Tibial nerve (tissue), 4 donors: ENCODE measurements at places on chromosomes 7 and 10.

DNA sequence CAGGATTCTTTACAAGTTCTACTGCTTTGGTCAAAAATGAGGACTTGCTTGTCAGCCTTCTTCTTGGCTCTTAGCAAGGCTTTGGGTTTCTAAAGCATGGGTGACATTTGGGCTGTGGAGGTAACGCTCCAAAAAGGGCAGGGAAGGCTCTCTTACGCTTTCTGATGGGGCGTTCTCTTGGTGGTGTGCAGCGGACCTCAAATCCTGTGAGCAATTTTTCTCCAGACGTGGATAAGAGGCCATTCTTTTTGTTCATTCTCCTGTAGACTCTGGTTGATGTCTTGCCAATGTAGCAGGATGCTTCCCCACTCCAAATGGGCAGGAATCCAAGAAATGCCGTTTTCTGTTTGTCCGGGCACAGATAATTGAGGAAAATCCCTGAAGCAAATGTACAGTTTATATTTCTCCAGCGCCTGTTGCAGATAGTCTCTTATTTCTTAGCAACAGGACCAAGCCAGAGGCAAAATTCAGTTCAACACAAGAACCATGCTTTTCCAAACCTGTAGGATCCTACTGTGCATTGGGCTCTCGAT, 138.4 kb upstream of the NFE2L3 start:
- DNase-seq: no peak

- no peak for DNase-seq
Observed at GRCh38 chr10:97140049-97140846, 45.5 kb downstream of the SLIT1 start.

- DNase-seq: no peak
Observed at GRCh38 chr10:1102416-1102815, 46.2 kb downstream of the WDR37 start.

GRCh38 chr7:27359181-27360125, 116.9 kb downstream of the EVX1 start:
- DNase-seq: no peak

- no peak for DNase-seq
Observed at GRCh38 chr7:15750727-15751126, 64.2 kb upstream of the MEOX2 start.

GRCh38 chr10:115871855-115872254, 401.2 kb downstream of the GFRA1 start:
- no peak for DNase-seq

GRCh38 chr7:55513868-55514267, 58.4 kb downstream of the VOPP1 start:
- no peak for DNase-seq

DNA sequence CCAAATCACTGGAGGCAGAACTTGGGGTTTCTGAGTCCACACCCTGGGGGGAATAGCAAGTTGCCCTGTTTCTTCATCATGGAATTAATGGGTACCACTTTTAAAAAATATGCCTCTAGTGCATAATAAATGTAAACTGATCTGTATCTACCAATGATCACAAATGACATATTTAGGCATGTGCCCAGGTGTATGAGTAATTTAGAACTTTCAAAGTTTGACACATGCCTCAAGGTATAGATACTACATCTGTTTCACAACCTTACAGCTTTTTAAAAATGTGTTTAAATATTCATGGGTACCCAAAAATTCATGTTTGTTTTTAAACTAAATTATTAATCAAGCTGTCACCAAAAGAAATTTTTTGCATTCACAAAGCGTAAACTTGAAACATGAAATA, 226.0 kb downstream of the KIAA1217 start:
- DNase-seq: no peak

- peak; percentile 90 for DNase-seq
Observed at GRCh38 chr10:102743588-102744373, at the start of gene WBP1L. WBP1L (plus strand) TSS chr10:102743948; CDS start chr10:102744054, 106 bp downstream.

GRCh38 chr7:84506151-84506550, 311.6 kb upstream of the SEMA3A start:
- no peak for DNase-seq

- DNase-seq: no peak
Observed at GRCh38 chr7:156865493-156865892, 27.5 kb downstream of the LMBR1 start.

GRCh38 chr7:30331338-30331737, 46.9 kb downstream of the ZNRF2 start:
- no peak for DNase-seq

DNA sequence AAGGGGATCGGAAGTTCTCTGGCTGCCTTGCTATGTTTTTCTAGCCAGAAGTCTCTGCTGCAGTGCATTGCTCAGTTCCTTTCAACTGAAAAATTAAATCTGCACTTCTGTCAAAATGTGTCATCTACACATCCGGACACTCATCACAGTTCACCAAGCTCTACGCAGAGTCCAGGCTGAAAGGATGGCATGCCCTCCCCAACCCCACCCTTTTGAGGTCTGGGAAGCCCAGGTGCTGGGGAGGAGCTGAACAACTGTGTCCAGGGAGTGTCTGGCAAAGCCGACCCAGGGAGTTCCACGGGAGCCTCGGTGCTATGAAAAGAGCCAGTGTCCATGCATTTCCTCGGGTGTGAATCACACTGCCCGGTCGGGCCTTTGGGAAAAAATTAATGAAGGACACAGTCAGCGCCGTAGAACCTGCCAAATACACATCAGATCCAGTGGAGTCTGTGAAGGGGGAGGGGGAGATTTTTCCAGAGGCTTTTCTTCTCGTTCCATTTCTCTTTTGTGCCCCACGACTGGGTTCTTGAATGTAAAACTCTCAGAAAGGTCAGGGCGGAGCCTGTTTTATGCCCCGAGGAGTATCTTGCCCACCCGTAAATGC, 757 bp upstream of the PALS2 start:
- peak; percentile 14 for DNase-seq

DNA sequence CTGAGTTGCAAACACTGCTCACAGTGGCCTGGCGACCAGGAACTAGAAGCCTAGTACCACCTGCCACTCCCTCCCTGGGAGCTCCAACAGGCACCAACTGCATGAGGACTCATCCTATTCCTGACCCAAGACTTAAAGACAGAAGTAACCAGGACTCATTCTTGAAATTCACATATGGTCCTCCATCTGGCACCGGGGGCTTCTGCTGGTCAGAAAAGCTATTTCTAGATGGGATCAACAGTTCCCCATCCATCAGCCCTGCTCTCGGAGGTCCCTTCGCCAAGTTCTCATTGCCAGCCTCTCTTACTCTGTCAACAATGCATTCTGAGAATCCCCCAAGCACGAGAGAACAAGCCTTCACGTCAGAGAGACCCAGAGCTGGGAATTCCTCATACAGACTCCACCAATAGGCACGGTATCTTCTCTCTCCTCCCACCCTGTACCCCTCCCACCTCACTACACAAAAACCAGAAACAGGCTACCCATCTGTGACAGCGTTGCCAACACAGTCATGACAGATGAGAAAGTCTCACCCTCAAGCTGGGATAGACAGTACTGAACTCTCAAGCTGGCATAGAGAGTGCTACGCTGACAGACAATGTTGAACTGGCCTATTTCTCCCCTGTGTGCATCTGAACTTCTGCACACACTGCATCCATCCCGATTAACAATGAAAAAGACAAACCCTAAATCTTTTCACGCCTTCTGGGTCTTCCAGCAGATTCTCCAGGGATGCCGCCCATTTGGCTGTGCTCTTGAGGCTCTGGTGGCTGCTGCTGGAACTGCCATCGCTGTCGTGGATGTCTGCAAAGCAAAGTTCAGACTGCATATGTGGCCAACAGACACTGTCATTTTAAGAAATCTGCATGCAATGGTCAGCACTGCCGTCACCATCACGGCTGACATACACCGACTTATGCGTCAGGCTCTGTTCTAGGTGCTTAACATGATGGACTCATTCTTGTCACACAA, 15.6 kb downstream of the RGS10 start:
- no peak for DNase-seq

GRCh38 chr10:11845113-11845512, 22.0 kb downstream of the PROSER2 start:
- no peak for DNase-seq

DNA sequence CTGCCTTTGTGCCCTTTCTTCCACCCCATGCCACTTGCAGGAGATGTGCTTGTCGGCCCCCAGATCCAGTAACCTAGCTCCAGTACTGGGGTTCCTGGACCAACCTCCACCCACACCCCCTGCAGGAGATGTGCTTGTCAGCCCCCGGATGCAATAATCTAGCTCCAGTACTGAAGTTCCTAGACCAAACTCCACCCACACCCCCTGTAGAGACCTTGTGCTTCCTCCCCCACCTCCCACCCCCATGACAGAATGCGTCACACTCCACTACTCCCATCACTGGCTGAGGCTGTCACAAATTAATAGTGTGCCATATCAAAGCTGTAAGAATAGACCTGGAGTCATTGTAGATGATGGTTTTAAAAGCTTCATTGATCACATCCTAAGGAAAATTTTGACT, 185.0 kb downstream of the BICC1 start:
- DNase-seq: no peak

GRCh38 chr10:91672021-91672608, 39.2 kb upstream of the PPP1R3C start:
- DNase-seq: no peak

DNA sequence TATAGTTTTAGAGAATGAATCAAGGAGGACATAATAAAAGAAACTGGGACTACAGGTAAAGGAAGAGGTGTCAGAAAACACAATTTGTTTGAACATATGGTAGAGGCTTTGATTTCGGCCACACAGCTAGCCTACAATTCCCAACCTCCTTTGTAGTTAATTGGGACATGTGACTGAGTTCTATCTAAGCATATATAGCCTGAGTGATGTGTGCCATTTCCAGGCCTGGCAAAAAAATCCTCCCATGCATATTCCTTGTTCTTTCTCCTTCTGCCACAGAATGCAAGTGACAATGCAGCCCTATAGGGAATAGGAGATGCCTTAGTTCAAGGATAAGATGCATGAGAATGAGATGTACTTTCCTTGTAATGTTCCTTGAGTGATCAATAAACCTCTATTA, 590.7 kb upstream of the STEAP1 start:
- no peak for DNase-seq

DNA sequence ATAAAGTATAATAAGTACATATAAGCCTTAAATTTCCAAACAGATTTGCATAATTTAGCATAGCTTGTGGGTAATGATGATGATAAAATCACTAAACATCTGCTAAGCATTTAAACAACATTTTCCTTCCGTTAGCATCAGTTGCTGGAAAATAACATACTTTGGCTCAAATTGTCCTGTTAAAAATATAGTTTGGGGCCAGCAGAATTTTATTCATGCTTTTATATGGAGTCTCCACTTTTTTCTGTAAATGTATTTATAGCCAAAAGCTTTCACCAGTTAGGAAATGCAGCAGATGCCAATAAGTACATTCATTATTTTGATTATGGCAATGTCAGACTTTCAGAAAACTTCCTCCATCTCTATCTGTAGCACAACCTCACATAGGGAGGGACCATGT, 107.2 kb downstream of the CNTNAP2 start:
- DNase-seq: no peak

- DNase-seq: no peak
Observed at GRCh38 chr7:81170291-81170690, 251.4 kb upstream of the SEMA3C start.

GRCh38 chr10:87635498-87636312, 24.0 kb upstream of the PAPSS2 start:
- no peak for DNase-seq

DNA sequence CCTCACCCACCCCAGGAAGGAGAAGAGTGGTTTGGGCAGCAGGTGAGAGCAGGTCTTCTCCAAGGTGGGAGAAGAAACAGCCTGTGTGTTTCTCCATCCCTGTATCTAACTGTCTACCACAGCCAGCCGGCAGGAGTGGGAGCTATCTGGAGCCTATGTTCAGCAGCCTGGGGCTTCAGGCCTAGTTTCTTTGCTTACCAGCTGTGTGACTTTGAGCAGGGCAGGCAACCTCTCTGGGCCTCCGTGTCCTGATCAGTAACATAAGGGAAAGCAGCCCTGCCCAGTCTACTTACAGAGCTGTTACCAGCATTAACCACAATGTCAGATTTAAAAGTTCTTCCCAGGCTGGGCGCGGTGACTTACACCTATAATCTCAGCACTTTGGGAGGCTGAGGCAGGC, 450.7 kb upstream of the ZMIZ1 start:
- no peak for DNase-seq

GRCh38 chr10:4981722-4982471, 18.7 kb downstream of the AKR1C1 start:
- peak; percentile 16 for DNase-seq

- DNase-seq: no peak
Observed at GRCh38 chr10:113033991-113034390, 83.9 kb downstream of the TCF7L2 start.

DNA sequence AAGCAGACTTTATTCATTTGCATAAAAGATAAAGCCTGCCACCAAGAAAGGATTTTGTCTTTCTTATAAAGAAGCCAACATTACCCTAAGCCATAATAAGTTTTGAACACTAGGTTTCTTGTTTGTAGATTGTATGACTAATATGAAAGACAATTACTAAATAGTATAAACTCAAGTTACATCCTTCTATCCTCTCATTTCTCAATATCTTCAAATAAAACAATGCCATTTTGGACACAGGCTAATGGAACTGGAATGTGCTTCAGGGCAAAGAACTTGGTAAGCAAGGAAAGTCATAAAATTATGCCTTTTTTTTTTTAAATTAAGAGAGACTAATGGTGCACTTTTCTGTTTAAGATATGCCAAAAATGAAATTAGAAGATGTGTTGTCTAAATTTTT, 137.7 kb downstream of the DKK1 start:
- no peak for DNase-seq

DNA sequence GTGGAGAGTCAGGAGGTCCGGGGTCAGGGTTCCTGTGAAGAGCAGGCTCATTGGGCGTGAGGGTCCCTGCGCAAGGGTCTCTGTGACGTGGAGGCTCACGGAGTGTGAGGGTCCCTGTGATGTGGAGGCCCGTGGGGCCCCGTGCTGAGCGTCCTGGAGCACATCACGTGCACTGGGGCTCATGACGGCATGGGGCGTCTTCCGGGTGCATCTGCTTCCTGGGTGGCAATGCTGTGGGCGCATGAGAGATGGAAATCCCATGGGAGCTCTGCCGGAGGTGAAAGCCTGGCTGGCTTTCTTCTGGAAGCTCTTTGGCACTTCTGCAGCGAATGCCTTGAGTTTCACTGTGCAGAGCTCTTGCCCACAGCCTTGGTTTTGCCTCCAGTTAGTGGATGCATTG, 71.4 kb downstream of the WDR37 start:
- no peak for DNase-seq

- no peak for DNase-seq
Observed at GRCh38 chr7:85583131-85583953, 396.5 kb upstream of the SEMA3D start.

GRCh38 chr10:21347785-21348170, 177.7 kb downstream of the SKIDA1 start:
- no peak for DNase-seq

- DNase-seq: no peak
Observed at GRCh38 chr7:50246551-50246950, 58.0 kb upstream of the IKZF1 start.

- DNase-seq: no peak
Observed at GRCh38 chr10:98357194-98357822, 57.7 kb downstream of the PYROXD2 start.

- no peak for DNase-seq
Observed at GRCh38 chr10:24887855-24888231, 64.6 kb downstream of the PRTFDC1 start.
